ENCODE measurements at places on chromosomes 4 and X.

DNA sequence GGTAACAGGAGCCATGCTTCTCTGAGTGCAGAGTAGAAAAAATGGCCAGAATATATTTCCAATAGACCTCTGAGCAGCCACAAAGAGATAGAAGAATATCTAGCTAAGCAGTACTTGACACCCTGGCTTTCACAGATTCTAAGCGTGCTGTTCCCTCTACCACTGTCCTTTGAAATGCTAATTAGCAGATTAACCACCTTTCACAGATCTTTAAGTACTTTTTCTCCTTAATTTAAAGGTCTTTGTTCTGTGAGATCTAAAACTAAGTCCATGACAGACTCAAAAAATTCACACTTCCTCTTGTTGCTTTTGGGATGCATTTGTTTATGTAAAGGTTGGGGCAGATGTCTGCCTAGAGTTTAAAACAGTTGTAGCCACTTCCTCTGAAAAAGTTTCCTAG is 28.3 kb upstream of the MAGEC2 start:
- no peak for DNase-seq

DNA sequence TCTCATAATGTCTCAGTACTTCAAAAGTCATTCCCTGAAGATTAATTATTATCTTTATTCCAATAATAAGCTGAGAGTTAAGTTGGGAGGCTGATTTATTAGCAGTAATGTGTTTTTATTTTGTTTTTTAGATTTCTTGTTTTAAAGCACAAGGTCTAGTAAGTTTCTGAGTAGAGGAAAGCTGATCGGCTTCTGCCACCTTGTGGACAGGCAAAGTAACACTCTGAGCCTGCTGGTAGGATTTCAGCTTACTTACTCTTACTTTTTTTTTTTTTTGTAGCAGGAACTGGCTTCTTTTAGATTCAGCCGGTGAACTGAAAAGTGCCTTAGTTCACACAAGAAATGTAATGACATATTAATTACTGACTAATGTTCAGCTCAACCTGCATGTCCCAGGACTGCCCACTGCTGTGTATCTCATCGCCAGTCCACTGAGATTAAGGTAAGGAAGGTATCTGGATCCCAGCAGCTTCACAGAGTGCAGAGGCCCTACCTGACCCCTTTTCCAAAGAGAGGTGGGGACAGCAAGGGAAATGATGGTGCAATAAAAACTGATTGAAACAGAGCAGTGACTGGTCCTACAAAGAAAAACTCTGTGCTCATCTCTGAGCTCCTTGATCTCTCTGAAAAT is 126.5 kb downstream of the ADGRA3 start:
- DNase-seq = no peak

GRCh38 chrX:68686097-68686977 is 38.9 kb downstream of the STARD8 start:
- no peak for DNase-seq

DNA sequence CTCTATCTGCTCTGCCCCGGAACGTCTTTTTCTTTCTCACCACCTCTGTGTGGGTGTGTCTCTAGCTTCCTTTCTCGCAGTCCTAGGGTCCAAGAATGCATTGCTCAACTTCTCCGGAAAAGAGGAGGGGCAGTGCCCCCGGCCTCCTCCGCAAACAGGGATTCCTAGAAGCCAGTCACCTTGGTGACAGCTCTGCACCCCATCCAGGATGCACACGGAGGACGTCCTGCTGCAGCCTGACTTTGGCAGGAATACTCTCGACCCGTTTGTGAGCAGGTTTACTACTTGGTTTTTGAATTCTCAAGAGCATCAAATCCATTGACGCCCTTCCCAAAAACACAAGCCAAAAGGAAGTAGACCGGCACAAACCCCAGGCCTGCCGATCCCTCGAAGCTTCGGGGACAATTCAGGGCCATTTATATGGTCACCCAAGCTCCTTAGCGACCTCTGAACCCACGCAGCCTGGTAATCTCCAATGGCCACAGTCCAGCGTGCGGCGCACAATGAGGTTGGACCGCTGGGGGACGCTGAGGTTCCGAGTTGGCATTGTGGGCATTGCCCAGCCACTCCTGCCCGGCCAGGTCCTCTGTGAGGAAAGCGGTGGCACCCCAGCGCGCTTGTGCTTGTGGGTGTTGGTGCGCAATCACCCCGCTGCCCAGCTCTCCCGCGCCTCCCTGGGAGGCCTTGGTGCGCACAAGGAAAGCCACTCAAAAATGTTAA is 9.8 kb downstream of the NKX3-2 start:
- DNase-seq = no peak
